Right cardiac atrium (tissue), 5 donors: ENCODE measurements at places on chromosomes 1 and 21. TPM values are rescaled to one million over a fixed set of nuclear protein-coding genes. Genes with fewer than 3 reads are reported as not detected.
A peak's percentile ranks its signal among the peaks of the same experiment; 100 is the strongest.

The HES5 gene
- total RNA-seq, result 1.8 TPM

- no peak for DNase-seq
Measured at GRCh38 chr1:201230676-201231075, 40.1 kb downstream of the IGFN1 start.

- DNase-seq, result no peak
Measured at GRCh38 chr1:17201201-17202021, 3.5 kb upstream of the PADI1 start.

GRCh38 chr1:108882837-108883236 is 6.1 kb downstream of the GPSM2 start:
- DNase-seq, result no peak

GRCh38 chr21:36297938-36298572 is 21.9 kb upstream of the MORC3 start:
- peak; percentile 57 for DNase-seq

- no peak for DNase-seq
Measured at GRCh38 chr1:50929376-50929958, 30.6 kb downstream of the FAF1 start.

DNA sequence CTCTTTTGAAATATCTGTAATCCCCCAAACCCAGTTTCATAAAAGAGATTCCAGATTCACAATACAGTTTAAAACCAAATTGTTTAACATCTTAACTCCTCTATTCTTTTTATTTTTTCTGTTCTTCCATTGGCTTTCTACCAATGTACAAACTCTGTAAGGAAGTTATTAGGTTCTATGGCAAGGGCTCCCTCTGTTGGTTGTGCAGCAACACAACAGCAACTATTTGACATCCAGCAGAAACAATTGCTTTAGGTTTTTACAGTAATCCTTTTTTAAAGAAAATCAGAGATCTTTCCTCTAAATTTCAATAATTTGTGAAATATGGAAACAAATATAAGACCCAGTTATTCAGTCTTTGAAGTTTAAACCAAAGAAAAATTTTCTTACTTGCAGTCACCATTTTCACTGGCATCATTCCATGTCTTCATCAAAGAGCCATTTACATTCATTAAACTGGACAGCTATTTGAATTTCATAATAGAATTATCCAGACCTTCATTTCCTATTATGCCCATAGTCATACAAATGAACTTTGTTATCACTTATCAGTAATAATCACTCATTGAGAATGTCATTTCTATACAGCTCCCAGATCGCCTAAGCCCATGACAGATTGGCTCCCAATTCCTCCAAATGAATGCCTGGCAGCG is 46.5 kb upstream of the RNF11 start:
- DNase-seq, result no peak

DNA sequence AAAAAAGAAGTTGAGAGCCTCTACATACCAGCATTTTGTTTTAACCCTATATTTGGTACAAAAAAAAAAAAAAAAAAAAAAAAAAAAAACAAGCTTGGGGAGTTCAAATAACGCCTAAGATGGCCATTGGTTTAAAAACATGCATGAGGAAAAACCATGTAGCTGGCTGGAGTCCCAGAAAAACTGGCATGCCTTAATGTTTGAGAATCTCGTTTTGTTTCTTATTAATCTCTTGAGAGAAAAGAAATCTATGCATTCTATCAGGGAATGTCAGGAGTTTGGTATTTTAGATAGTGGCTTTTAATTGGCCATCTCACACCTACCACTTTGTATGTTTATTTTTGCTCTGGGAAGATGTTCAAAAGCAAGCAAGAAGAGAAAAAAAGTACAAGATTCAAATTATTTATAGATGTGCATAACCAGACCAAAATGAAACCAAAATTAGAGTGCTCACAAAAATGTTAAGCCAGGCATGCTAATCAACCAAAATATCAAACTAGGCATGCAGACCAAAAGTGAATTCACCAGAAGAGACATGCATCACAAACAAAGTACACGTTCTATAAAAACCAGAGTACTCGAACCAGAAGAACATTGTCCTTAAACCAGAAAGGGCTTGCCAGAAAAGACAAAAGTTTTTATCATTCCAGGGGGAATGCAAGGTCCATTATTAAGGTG is 156.6 kb downstream of the AK5 start:
- peak; percentile 15 for DNase-seq
